ENCODE measurements at places on chromosomes 6 and 20.
A peak's percentile ranks its signal among the peaks of the same experiment; 100 is the strongest.

DNA sequence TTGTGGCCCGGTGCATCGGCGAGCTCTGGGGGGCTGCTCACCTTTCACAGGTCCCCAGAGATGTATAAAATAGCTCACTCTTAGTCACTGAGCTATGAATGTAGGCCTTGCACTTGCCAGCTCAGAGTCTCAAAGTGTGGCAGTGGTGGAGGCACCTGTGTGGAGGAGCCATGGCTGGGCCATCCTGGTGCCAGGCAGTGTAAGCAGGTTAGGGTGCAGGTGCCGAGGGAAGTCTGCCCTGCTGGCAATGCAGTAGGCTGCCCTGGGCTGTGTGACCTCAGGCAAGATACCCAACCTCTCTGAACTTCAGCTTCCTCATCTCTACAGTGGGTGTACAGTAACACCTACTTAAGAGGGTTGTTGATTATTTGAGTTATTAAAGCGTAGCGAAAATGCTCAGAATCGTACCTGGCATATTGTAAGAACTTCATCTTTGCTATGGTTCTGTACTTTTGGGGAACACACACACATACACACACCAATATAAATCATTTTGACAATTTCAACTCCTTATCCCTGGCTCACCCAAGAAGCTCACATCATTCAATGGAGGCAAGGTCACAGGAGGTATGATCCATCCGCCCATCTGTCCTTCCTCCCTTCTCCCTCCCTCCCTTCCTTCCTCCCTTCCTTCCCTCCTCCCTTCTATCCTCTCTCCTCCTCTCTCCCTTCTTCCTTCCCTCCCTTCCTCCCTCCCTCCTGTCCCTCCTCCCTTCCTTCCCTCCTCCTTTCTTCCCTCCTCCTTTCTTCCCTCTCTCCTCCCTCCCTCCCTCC is 66.8 kb upstream of the STX16 start:
- no peak for DNase-seq

DNA sequence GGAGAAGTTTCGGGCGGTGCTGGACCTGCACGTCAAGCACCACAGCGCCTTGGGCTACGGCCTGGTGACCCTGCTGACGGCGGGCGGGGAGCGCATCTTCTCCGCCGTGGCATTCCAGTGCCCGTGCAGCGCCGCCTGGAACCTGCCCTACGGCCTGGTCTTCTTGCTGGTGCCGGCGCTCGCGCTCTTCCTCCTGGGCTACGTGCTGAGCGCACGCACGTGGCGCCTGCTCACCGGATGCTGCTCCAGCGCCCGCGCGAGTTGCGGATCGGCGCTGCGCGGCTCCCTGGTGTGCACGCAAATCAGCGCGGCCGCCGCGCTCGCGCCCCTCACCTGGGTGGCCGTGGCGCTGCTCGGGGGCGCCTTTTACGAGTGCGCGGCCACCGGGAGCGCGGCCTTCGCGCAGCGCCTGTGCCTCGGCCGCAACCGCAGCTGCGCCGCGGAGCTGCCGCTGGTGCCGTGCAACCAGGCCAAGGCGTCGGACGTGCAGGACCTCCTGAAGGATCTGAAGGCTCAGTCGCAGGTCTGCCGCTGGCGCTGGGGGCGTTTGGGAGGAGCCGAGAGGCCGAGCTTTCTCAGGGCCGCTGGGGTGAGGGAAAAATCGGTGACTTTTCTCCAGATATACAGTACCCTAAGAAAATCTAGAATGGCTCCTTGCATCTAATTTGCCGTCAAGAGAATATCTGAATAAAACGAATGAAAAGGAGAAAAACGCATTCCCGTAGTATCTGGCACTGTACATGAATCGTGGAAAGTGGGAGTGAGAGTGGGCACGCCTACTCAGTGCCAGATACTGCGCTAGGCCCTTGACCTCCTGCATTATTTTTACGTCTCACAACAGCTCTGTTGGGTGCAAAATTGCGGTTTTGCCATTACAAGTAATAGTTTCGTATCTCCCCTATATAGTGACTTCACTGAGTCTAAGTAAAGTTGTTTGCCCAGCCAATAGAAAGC is 1.0 kb downstream of the CALHM6 start:
- DNase-seq, result peak; percentile 89

GRCh38 chr6:154345811-154346210 is 10.8 kb downstream of the IPCEF1 start:
- DNase-seq, result no peak

DNA sequence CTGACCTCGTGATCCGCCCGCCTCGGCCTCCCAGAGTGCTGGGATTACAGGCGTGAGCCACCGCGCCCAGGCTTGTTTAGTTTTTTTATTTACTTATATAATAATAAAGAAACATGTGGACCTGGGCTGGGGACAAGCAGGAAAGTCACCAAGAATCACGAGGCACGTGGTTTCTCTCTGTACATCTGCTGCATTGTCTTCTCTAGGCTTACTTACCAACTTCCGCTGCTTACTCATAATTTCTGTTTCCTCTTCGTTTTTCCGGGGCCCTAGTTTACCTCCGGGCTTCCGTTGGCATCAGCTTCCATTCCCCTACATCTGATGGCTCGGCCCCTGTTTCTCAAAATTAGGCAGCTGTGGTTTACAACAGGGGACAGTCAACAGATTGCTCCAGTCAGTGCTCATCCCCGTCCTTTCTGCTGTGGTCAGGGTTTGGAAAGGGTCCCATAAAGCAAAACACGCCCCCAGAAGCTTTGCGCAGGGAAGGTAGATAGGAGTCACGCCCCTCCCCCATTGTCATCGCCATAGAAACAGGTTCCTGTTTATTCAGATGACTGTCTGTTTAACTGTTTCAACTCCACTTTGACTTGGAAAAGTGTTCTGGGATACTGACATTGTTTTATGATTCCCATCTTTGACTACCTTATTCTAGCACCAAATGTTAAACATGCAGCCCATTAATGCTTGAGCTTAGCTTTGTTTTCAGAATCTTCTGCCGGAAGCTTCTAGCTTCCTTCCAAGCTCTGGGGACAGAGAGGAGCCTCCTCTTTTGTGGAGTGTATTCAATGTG is 31.9 kb upstream of the TXLNB start:
- no peak for DNase-seq

DNA sequence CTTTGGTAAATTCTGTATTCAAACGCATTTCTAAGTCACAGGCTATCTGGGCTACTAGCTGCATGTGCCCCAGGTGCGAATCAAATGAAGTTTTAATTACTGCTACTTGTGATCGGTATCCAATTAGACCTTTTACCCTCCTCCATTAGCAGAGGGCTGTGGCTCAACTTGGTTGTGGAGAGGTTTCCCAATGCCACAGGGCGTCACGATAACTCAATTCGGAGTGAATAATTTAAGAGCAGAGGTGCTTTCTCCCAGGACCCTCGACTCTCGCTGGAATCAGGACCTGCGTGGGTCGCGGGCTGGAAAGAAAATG is 640 bp downstream of the SAYSD1 start:
- DNase-seq, result no peak

GRCh38 chr6:72672906-72673305 is 51.0 kb downstream of the KCNQ5 start:
- no peak for DNase-seq

Measured in retina (tissue), 1 donor.